MG63 (cell line): ENCODE measurements at places on chromosomes 2 and 18.

GRCh38 chr2:108988796-108989713, at the start of gene EDAR:
Gene EDAR, minus strand, starts transcription at chr2:108989220. Its CDS starts 58,206 bp downstream, at chr2:108931014.
- DNase-seq: no peak

DNA sequence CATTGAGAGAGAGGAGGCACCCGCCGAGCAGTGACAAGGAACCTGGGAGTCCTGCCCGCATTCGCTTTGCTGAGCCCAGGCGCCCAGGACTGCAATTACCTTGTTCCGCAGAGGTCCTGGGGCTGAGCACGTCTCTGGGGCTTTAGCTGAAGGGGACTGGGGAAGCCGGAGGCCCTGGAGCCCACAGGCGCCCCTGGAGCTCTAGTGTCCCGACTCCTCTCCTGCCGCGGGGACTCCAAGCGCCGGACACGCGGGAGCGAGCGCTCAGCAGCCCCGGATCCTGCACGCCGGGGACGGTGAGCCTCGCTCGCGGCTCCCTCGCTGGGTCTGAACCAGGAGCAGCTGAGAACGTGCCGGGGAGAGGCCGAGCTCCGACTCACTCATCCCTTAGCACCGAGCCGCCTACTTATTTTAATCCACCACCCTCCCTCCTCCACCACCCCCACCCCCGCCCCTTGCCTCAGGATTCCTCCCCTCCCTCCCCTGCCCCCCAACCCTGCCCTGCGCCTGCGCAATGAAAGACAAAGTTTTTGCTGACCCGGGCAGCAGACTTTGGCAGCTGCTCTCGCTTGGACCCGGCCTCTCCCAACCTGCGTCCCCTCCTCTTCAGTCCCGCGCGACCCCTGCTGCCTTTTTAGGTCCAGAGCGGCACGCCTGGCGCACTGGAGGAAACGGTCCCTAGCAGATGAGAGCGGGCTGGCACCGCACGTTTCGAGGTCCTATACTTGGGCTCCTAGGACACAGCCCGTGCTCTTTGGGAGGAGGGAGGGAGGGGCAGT, at the start of gene OSR1:
Gene OSR1, minus strand, starts transcription at position 382 of the 779 bp plus-strand sequence. CDS start 4,818 bp downstream, outside the sequence.
- DNase-seq: peak; percentile 29

DNA sequence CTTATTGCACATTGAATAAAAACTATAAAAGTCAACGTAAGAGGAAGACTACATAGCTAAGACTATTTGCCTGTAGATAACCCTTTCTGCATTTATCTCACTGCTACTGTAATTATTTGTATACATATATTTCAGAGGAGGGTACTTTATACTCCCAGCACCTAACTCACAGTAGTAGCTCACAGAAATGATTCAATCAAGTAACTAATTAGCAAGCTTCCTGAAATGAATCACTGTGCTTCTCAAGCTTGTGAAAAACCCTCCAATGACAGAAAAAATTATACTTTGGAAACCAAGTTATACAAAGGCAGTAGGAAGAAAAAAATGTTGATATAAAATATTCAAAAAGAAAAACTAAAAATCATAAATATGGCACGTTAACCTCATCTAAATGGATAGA, 124.9 kb downstream of the NBAS start:
- DNase-seq: no peak

GRCh38 chr2:160294889-160295288, 94.8 kb upstream of the ITGB6 start:
- no peak for DNase-seq

DNA sequence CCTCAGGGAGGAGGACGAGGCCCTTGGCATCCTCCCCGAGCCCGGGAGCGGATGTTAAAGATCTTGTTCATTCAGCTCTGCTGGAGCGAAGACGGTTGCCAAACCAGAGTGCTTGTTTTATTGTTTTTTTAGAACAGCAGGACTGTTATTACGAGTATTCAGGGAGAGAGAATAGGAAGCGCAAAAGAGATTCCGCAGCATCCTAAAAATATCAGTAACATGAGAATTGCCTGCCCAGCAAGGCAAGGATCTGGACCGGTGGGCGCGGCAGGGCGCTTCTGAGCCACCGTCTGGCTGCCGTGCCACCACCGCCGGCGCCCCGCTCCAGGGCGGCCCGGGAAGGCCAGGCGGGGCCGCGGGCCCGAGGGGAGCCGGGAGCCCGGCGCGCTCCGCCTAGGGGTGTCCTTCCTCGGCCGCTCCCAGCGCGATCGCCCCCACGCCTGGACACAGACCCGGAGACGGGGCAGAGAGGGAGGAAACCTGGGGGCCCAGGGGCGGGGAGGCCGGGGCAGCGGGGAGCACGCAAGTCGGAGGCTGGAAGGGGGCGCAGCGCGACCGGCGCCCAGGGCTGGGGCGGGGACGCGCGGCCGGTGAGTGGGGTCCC, 843 bp downstream of the CYS1 start:
- DNase-seq: peak; percentile 84

- no peak for DNase-seq
Measured at GRCh38 chr2:119429225-119429981, 2.3 kb upstream of the TMEM37 start.

- DNase-seq: no peak
Measured at GRCh38 chr18:44709307-44710126, 28.8 kb downstream of the SETBP1 start.

- DNase-seq: no peak
Measured at GRCh38 chr2:239038773-239039478, 191.0 kb downstream of the TWIST2 start.

GRCh38 chr2:100992262-100992661, 9.8 kb upstream of the RPL31 start:
- DNase-seq: no peak

- no peak for DNase-seq
Measured at GRCh38 chr2:231318954-231319353, 76.6 kb upstream of the B3GNT7 start.

DNA sequence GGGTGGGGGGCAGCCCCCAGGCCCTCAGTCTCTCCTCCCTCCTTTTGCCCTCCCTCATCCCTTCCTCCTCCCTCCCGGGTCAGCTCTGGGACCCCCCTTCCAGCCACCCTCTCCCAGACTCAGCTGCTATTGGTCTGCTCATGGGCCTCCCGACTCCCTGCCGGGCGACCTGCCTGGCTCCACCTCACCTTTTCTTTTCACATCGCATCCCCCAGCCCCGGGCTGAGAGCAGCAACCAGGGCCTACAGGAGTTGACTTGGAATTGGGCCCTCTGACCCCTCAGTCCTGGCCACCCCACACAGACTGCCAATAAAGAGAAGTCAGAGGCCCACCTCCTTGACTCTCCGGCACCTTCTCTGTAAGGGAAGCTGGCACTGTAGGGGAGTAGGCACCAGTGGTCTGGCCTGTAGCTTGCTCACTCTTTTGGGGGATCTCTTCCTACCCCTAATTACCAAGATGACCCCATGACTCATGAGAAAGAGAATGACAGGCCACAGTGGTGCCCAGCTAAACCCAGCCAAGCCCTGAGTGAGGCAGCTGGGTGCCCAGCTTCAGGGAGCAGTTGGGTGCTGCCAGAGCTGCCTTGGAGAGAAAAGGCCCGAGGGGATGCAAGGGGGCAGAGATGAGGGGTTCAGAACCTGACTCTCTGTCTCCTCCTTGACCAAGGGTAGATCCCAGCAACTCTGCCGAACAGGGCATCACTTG, 2.0 kb upstream of the ECEL1 start:
- no peak for DNase-seq

GRCh38 chr18:43994381-43994780, 686.3 kb upstream of the SETBP1 start:
- no peak for DNase-seq

GRCh38 chr2:238233625-238234024, 6.2 kb downstream of the HES6 start:
- no peak for DNase-seq

DNA sequence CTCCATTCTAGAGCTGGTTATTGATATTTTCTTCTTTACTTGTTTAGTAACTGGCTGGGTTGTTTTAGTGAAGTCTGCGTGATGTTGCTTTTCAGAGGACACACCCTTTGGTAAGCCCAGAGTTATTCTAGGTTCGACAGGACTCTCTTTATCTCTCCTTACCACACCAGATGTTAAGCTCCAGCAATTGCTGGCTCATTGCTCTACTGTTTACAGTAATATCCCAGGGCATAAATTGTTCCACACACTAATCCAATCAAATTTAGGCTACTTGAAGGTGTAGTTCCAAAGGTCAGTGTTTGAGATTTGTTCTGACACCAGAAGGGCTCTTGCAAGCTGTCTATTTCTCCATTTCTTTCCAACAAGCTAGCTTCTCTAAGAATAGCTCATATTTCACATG, 506.6 kb downstream of the NR4A2 start:
- no peak for DNase-seq

DNA sequence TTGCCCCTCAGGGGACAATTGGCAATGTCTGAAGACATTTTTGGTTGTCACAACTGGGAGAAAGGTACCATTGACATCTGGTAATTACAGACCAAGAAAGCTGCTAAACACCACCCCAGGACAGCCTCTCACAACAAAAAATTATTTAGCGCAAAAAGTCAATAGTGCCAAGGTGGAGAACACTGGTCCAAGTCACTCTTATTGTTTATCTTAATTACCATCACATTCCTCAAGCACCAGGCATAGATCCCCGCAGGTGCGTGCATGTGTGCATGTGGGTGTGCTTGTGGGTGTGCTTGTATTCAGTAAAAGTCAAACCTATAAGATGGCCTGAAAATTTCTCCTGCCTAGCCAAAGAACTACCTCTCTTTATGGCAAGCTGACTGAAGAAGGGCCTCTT, 74.9 kb upstream of the WDR75 start:
- no peak for DNase-seq

DNA sequence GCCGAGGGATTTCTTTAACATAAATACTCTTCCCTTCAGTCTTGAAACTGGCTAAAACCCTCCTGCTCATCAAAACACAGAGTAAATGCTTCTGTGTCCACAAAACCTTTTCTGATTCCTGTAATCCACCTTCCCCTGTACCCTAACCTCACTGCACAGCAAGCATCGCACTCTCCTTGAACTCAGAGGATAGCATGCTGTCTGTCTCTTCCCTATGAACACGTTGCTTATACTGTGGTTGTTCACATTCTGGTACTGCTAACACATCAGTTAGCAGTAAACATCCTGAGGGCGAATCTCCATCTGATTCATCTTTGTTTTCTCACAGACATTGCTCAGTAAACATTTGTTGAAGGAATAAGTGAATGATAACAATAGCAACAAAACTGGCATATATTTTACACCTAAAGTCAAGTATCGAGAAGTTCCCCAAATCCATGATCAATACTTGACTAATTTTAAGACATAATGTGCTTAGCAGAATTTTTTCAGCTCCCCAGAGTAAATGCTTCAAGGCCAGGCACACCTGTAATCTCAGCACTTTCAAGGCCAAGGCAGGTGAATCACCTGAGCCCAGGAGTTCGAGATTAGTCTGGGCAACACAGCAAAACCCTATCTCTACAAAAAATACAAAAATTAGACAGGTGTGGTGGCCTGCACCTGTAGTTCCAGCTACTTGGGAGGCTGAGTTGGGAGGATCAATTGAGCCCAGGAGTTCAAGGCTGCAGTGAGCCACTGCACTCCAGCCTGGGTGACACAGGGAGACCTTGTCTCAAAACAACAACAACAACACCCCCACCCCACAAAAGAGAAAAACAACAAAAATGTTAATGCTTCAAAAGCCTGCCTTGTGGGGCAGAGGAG, 45.6 kb upstream of the LPIN2 start:
- no peak for DNase-seq

DNA sequence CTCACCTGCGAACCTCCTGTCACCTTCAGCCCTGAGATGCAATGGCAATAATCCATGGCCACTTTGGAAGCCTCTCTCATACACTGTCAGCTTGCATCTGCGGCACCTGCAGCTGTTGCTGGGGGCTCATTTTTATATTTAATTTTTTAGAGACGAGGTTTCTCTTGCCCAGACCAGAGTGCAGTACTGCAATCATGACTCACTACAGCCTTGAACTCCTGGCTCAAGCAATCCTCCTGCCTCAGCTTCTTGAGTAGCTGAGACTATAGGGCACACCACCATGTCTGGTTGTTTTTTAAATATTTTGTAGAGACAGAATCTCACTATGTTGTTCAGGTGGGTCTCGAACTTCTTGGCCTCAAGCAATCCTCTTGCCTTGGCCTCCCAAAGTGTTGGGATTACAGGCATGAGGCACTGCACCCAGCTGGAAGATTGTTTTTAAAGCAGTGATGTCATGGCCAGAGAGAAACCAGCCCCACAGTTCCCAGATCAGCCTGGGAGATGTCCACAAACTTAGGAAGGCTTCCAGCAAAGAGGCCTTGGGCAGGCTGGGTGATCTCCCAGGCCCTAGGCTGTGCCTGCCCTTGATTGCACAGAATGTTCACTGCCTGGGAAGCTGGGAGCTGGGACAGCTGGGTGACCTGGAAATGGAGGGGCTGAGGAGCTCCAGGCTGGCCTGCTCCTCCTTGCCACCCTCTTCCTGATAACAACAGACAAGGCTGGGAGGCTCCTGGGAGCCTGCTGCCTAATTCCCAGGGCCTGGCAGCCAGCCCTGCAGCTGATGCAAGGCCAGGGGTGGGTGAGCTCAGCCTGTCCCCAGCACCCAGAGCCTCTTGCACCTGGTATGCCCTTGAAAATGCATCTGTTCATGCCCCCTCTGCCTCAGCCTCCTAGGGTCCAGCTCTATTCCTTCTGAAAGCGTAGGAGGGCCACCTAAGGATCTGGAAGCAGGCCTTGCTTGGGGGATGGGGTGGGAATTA, 27.1 kb downstream of the SH2D6 start:
- DNase-seq: peak; percentile 89

GRCh38 chr2:218228366-218229090, 11.5 kb downstream of the ARPC2 start:
- no peak for DNase-seq

DNA sequence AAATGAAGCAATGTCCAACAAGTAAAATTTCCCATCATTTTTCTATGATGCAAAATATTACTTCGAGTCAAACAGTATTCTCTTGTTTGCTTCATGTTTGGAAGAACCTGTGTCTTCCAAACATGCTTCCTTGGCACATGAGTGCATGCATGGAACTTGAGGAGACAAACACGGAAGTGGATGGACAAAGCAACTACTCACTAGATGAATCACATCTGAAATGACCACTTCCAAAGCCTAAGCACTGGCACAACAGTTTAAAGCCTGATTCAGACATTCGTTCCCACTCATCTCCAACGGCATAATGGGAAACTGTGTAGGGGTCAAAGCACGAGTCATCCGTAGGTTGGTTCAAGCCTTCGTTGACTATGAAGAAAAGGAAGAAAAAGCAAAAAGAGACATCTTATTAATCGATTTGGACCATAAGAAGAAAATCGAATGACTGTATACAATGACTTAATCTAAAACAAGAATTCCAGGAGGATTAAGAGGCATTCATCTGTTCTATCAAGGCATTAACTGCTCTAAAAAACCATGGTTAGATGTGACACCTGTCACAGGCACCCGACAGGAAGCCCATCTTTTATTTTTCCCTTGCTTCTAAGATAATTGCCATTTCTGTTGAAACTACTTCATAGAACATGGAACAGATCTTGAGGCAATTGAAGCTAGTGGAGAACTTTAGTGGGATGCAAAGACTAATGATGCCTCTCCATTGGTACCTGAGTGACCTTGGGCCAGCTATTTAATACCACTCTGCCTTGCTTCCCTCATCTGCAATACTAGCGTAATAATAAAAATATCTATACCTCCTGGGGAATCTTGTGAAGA, 56.0 kb downstream of the ATIC start:
- peak; percentile 10 for DNase-seq

DNA sequence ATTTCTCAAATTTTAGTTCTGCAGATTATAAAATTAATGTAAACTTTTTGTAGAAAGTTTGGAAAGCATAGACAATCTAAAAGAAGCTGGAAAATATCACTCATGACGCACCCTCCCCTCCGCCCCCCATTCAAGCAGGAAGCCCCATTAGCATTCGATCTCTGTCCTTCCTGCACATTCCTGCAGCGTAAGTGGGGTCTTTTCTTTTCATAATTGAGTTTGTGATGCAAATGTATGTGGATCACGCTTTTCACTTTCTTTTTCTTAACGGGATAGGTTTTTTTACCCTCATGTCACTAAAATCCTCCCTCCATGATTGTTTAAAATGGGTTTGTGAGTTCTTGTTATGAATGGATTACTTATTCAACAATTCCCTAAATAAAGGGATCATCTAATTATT, 181.7 kb upstream of the HDAC4 start:
- no peak for DNase-seq
